LHCN-M2 (cell line): ENCODE measurements at places on chromosomes 7 and 10. TPM values are rescaled to one million over a fixed set of nuclear protein-coding genes. Genes with fewer than 3 reads are reported as not detected.

GRCh38 chr10:111137587-111137986, 60.8 kb downstream of the ADRA2A start:
- no peak for DNase-seq

Gene TFEC
- total RNA-seq, result not detected in 2 replicates

DNA sequence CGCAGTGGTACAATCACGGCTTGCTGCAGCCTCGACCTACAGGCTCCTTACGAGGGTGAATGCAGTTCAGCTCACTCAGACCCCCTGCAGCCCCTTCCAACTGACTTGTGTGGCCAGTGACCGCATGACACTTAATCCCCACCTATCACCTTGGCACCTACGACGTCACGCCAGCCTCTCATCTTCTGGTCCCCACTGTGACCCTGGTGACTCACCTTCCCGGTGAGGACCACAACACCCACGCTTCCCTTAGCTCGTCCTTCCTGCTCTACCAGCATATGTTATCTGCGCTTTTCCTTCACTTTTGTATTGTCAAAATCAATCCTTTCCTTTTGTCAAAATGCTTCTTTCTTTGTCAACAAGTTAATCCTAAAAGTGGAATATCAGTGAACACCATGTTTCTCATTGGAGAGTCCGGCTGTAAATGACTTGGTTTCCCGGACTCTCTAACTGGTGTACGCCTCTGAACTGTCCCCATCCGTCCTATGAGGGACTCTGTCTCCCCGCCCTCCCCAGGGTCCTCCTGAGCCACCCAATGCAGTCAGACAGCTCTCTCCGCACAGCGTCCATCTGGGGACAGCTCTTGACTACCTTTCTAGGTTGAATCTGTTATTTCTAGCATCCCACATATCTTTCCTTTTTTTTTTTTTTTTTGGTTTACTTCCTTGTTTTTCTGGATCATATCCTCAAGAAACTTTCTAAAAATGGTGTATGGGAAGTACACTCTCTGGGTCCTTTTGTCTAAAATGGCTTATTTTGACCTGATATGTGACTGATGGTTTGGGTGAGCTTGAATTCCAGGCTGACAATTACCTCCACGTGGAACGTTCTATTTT, 37.3 kb downstream of the CFAP46 start:
- DNase-seq, result no peak

DNA sequence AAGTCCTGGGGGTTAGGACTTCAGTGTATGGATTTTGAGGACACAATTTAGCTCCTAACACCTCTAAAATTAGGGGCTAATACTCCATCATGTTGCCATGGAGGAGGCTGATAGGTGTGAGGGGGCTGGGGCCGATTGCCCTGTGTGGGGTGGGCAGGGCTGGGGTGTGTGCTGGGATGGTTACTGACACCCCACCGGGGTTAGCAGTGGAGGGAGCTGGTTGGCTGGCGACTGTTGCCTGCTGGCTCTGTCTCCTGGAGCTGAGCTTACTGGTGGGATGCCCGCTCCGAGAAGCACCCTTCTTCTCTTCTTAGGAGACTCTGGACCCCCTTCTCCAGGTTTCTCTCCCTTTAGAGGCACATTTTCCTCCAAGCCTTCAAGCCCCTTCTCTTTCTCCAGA, 22.2 kb upstream of the SH2D4B start:
- DNase-seq, result no peak

DNA sequence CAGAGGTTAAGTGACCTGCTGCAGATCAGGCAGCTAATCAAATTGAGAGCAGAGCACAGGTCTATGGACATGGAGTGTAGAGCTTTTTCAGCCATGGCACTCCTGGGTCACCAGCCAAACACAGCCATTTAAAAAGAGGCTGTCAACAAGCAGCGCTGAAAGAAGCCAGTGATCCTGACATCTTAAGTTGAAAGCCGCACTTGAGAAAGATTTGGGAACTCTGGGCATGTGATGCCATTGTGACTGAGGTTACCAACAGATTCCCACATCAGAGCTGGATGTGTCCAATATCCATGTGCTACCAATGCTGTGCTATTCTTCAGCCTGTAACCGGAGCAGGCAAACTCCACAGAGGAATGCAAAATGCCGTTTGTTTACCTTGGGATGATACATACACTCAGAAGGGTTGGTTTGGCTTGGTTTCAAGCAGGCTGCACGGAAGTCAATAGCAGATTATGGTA, 56.2 kb upstream of the ABLIM1 start:
- peak; percentile 83 for DNase-seq

DNA sequence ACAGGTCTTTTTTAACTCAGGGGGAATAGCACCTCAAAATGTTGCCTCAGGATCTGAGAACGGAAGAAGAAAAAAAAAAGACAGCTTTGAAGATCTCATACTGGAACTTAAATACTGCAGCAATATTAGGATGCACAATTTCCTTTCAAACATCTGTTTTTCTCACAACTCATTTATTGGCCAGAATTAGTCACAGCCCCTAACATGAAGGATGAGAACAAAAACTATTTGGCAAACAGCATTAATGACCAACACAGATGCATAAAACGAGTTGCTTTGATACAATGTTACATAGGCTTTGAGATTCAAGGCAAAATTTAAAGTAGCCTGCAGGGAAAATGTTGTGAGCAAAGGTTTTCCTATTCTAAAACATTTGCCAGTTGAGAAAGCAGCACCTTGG, 36.5 kb downstream of the JMJD1C start:
- peak; percentile 80 for DNase-seq

GRCh38 chr7:40808378-40808942, 673.7 kb downstream of the SUGCT start:
- peak; percentile 100 for DNase-seq
